ENCODE measurements at places on chromosomes 1 and 21.

DNA sequence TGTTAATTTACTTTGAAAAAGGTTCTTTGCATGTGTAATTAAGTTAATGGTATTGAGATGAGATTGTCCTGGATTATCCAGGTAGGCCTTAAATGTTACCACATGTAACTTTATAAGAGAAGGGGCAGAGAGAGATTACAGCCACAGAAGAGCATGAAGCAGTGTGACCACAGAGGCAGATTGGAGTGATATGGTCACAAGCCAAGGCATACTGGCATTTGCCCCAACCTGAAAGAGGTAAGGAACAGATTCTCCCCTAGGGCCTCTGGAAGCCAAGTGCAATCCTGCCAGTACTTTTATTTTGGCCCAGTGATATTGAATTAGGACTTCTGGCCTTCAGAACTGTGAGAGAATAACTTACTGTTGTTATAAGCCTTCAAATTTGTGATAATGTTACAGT, 23.0 kb downstream of the RNF2 start:
- no peak for DNase-seq

DNA sequence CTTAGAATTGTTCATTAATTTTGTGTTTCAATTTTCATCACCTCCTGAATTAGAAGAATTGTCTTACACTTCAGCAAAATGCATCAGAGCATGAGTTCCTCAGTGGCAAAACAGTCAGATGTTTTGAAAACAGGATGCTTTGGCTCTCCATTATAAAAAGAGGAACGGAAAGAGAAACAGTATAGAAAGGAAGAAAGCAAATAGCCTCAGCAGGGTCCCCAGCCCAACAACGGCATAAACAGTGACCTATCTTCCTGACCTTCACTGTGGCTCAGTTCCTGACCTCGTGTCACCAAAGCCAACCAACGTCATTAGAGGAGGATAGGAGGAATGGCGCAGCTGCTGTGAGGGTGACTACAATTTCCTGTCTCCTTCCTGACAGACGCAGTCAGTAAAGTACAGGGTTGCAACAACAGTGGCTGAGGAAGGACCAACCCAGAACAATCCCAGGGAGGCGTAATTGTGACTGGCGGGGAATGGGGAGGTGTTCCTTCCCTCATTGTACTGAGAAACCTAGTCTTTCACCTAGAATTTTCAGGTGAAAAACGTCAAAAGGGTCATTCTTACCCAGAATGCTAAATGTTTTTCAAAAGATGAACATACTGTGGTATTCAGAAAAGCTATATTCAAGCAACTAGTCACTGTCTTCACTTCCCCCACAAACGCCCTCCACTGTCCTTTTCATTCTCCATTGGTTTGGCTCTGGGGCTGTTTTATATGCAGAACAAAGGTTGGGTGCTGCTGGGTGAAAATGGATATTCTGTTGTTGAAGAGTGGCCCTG, 197.9 kb upstream of the SGIP1 start:
- DNase-seq = no peak

DNA sequence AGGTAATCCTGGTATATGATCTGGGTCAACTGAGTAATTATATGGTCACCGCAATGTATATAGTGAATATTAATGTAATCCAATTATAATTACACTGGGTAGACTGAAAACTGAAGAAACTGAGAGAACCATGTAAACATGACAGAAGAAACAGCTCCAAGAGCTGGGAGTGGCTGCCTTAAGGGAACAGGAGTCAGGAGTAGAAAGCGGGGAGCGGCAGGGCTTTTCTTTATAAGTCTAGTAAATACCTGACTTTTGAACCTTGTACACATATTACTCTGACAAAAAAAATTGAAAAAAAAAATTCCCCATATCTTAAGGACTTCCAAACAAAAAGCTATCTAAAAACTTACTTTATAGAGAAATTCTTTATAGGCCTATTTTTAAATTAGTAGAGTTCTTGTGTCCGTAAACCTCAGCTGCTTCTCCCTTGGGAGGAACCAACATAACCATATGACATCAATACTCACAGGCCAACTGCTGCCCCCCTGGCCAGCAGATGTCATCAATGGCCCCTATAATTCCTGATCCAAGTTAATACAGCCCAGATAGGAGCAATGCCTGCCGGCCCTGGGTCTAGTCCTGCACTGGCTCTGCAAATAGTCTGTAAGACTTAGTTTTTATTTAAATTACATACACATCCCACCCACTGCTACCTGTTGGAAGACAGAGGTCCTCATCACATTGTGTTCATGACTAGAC, 33.8 kb downstream of the THAP3 start:
- DNase-seq = no peak

GRCh38 chr1:173960625-173961024, 43.5 kb upstream of the SERPINC1 start:
- DNase-seq = no peak

DNA sequence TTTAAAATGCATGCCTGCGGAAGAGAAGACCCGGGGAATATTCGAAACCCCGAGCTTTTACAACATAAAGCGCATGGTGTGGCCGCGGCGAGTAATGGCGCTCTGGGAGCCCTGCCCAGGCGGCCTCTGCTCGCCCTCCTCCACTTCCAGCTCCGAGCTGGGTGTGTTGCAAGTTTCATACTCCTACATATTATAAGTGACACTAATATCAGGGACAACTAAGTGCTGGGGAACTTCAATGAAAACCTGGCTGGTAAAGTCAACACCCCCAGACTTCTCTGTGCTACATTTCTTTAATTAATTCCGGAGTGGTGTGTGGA, 11.8 kb downstream of the SIM2 start:
- DNase-seq = no peak

GRCh38 chr1:234760303-234760723, 150.3 kb upstream of the IRF2BP2 start:
- no peak for DNase-seq

- no peak for DNase-seq
Measured at GRCh38 chr21:34887105-34887442, 162.0 kb downstream of the RUNX1 start.
